Coronary artery (tissue), 2 donors: ENCODE measurements at places on chromosomes 1 and 21.
A peak's percentile ranks its signal among the peaks of the same experiment; 100 is the strongest.

DNA sequence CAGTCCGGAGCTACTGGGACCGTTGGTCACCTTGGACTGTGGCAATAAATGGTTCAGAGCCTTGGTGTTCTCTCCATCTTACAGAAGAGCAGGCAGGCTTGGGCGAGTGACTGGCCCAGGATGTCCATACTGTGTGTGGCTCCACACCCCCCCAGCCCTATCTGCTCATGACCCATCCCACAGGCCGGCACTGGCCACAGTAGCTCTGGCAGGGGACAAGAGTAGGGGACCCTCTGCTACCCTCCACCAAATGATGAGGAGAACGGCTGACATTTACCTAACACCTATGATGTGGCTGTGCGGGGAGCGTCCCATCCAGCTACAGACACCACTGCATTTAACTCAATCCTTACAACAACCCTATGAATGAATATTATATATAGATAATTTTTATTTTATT is 13.3 kb downstream of the LDLRAD2 start:
- no peak for DNase-seq

- peak; percentile 45 for DNase-seq
Observed at GRCh38 chr21:38918607-38919346, 113.0 kb downstream of the ETS2 start.

GRCh38 chr1:199009447-199009846 is 370.6 kb downstream of the PTPRC start:
- no peak for DNase-seq

DNA sequence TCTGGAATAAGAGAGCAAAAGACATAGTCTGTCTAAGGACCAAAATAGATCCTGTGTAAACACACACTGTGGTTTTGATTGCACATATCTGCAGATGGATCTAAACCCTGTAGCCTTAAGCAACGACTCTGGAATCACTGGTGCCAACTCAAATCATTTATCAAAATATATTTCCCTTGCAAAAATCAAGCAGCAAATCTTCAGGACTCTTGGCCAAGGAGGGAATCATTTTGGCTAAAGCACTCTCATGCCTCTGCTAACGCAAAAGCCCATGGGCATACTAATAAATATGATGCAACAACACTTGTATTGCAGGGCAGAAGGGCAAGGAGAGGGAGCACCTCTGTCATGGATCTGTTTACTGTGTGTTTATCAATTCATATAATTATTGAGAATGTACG is 155.4 kb upstream of the DUSP10 start:
- no peak for DNase-seq

GRCh38 chr1:115293006-115293405 is 45.0 kb downstream of the NGF start:
- DNase-seq: no peak

GRCh38 chr1:169727307-169727706 is 6.6 kb downstream of the SELE start:
- DNase-seq: no peak

GRCh38 chr1:244496186-244496585 is 35.1 kb downstream of the CATSPERE start:
- no peak for DNase-seq

GRCh38 chr1:155709391-155709790 is 20.5 kb downstream of the DAP3 start:
- no peak for DNase-seq

GRCh38 chr1:71593523-71593922 is 512.7 kb upstream of the ZRANB2 start:
- no peak for DNase-seq

DNA sequence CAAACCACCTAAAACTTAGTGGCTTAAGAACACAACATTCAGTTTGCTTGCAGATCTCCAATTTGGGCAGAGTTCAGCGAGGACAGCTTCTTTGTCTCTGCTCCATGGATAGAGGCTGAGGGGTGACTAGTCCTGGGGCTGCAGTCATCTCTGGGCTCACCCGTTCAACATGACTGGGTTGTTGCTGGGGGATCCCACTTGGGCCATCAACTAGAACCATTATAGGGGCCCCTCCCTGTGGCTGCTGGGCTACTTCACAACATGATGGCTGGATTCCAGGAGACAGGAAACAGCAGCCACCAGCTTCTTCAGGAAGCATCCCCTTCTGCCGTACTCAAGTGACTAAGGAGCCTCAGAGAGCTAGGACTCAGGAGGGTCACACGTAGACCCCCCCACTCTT is 140.9 kb downstream of the RHOU start:
- DNase-seq: peak; percentile 54

GRCh38 chr1:94729267-94729666 is 90.9 kb upstream of the SLC44A3 start:
- DNase-seq: no peak

DNA sequence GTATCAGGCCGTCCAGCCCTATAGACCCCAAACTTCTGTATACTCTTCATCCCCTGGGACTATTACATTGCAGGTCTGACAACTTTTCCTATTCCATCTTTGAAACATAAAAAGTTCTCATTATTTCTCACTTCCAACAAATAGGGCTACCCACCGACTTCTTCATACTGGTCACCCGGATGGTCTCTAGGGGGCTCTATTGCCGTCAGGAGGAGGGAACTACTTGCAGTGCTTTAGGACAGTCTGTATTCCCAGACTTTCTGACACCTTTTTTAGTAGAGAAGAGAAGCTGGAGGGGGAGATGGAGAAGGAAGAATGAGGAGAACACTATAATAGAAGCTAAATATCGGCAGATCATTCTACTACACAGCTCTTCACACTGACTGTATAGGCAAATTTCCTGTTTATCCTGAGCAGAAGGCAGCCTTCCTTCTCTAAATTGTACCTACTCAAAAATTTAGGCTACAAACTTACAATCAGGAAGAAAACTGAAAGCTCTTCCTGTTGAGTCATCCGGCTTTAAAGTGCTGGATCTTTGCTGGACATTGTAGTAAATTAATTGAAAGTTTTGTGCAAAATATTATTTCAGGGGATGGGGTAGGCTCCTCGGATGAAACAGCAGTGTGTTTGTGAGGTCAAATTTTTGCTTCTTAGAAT is 54.6 kb downstream of the CDC7 start:
- no peak for DNase-seq

DNA sequence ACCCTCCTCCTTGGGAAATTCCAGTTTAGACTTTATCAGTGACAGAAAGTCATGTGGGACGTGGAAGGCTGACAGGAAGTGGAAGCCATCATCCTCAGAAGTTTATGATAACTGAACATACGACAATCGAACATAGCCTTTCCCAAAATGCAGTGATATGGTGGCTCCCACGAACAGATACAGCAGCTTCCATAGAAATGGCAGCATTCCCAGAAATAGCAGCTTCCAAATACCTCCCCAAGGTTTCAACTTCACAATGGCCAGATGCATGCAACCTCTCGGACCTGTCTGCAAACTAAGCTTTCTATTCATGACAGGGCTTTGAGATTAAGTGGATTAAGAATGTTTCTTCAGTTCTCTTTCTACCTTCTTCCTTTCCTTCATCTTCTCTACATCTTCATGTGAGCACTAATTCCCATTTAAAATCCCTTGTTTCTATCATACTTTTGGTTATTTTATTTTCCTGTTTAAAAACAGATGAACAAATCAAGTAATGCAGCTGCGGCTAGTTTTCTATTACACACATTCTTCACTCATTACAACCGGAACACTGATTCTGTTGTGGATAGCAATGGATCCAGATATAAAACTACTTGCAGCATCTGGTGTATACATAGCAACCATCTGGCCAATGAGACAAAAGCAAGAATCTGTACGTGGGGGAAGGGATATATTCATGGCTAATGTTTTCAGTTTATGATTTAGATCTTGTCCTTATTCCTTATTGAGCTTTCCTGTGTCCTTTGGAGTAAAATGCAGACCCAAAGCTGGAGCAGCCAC is 304.8 kb downstream of the BRINP3 start:
- no peak for DNase-seq
